NCI-H187 (cell line): ENCODE measurements at places on chromosomes 1 and 21.

- no peak for DNase-seq
Measured at GRCh38 chr1:49136738-49137251, 360.1 kb upstream of the BEND5 start.

- DNase-seq = no peak
Measured at GRCh38 chr1:232754930-232755329, 50.3 kb upstream of the MAP10 start.

DNA sequence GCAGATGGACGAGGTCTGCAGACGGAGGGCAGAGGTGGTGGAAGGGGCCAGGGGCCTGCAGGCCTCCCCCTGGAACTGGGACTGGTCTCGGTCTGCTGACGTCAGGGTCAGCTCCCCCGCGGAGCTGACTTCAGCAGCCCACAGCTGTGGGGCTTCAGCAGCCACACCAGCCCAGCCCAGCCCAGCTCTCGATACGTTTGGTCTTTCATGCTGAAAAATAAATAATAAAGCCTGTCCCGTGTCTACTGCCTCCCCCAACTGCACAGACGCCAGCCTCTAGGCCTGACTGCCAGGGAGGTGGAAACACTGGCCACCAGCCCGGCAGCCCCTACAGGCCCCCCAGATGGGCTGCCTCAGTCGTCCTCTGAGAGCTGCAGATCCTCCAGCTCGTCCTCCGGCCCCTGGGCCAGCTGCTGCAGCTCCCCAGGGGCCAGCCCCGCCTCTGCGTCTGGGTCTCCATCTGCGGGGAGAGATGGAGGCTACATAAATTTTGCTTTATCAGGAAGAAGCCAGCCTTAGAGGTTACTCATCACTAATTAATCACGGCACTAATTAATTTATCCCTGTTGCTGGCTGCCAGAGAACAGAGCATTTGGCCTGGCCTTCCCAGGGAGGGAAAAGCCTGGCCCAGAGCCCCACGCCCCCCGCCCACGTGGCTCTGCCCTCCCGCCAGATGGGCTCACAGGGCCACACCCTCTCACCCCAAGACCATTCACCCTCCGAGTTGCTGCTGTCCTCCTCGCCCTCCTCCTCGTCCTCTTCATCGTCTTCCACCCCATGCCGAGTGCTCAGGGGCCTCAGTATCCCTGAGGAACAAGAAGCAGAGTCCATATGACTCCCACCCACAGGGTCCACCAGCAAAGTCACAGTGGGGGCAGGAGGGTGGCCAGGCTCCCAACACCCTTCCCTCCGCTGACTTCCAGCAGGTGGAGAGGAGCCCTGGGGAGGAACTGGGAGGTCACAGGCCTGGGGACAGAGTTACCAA lies 14.4 kb downstream of the NOC2L start:
- DNase-seq = no peak

DNA sequence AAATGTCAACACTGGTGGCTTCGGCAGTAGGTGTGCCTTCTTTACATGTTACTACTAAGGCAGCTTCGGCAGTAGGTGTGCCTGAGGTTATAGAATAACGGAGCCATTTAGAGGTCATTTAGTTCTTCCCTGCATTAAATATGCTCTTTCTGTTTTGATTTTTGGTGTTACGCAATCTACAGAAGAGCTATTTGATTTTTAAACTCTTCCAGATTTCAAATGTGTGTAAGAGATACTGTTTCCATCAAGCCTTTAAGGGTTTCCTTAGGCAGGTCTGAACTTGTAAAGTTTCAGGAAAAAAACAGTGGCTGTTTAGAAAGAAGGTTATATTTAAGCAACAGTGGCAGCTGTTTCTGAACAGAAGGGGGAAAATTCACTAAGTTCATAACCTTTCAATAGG lies 54.8 kb downstream of the PIK3R3 start:
- DNase-seq = no peak

- DNase-seq = no peak
Measured at GRCh38 chr1:96145492-96145891, 576.1 kb upstream of the PTBP2 start.

DNA sequence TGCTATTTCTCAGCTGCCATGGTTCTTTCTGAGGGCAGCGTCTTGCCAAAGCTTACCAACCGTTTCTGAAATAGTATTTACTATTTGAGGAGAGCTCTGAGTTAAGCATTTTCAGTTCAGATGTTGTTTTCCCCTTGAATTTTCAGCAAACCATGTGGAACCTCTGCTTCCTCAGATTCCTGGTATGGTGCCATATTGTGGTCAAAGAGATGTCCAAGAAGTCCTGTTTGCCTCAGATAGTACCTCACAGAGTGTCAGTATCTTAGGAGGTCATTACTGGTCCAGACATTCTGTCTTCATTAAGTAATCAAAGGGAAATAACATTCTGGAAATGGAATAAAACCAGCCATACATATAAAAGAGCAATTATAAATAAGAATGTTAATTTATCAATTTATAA lies 36.6 kb downstream of the VANGL2 start:
- DNase-seq = no peak

GRCh38 chr1:29719253-29719652 lies 482.9 kb downstream of the PTPRU start:
- no peak for DNase-seq

GRCh38 chr1:167127661-167128060 lies 33.8 kb downstream of the STYXL2 start:
- DNase-seq = no peak

DNA sequence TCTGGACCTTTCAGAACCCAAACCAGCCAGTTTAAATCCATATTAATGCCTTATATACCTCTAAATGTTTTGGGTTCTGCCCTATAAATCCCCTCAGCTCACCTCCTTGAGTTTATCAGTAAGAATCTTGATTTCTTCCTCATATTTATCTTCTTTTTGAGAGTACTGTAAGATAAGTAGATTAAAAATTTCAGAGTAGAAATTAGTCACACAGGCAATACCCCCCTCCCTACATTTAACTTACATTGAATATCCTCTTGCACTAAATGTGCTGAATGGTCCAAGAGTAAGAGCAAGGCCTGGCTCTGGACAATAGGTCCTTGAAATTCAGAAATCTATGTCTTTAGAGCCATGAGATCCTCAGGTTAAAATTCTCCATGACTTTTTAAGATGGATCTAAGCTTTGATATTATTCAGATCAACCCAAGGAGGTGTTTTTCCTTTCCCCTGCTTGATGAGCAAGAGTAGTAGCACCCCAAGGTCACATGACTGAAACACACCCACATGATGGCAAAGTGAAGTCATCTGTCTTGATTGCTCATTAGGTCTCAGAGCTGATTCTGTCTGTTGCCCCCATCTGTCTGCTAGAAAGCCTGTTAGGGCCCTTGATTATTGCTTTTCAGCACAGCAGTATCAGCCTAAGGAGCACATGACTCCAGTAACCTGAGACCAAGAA lies 15.8 kb upstream of the NUP210L start:
- no peak for DNase-seq

GRCh38 chr1:225849925-225850324 lies 32.3 kb downstream of the TMEM63A start:
- no peak for DNase-seq

DNA sequence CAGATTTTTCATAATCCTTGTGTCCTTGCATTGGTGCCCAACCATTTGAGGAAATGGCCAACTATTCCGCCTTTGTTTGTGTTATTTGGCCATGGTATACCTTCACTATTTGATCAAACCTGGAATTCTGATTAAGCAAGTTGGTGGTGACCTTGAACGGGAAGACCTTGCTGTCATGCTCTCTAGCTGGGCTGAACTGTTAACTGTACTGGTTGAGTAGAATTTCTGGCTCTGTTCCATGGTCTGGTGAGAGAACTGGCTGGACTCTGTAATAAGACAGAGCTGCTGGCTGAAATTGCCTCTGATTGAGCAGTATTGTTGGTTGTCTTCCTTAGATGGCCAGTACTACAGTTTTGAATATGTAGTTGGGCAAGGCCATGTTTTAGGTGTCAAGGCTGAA lies 3.0 kb upstream of the LCE3C start:
- no peak for DNase-seq

DNA sequence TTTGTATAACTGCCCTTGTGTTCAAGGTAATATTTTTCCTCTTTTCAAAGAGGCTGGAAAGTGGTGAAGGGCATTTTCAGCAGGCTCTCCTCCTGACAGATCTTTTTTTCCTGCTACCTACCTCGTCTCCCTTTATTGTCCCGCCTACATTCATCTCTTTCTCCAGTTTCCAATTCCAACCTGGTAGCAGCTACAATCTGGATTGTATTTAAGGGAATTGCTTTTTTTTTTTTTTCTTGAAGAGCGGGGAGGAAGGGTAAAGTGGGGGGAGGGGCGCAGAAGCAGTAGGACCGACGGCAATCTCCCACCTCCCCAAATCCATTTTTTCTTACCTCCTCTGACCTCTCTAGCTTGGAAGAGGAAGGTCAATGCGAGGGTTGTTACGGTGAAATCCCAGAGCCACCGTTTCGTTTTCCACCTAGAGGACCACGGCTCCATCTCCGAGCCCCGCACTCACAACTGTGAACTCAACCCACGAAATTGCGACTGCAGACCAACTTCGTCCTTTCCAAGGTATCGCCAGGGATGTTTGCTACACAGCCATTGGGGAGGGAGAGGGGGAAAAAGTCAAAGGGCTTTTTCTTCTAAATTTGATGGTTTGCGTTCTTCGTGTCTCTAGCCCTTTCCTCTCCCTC lies 464 bp downstream of the COL11A1 start:
- DNase-seq = no peak

DNA sequence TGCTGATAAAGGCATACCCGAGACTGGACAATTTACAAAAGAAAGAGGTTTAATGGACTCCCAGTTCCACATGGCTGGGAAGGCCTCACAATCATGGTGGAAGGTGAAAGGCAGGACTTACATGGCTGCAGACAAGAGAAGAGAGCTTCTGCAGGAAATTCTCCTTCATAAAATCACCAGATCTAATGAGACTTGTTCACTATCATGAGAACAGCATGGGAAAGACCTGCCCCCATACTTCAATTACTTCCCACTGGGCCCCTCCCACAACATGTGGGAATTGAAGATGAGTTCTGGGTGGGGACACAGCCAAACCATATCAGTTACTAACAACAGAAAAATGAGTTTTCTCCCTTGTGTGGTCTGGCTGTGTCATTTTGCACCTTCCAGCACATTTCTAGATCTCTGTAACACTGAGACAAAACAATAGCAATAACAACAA lies 741.4 kb downstream of the KCNT2 start:
- DNase-seq = no peak

DNA sequence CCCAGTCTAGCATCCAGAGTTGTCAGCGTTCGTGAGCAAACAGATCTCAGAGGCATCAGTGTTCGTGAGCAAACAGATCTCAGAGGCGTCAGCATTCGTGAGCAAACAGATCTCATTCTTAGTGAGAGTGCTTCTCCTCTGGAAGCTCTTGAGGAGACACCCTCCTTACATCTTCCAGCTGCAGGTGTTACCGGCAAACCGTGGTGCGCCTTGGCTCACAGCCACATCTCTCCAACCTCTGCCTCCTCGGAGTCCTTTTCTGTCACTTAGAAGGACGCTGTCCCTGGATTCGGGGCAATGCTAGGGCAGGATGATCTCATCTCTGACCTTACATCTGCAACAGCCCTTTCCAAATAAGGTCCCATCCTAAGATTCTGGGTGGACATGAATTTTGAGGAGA lies 14.6 kb upstream of the UMODL1 start:
- DNase-seq = peak; percentile 80

- no peak for DNase-seq
Measured at GRCh38 chr1:15275921-15276683, 29.1 kb downstream of the FHAD1 start.

DNA sequence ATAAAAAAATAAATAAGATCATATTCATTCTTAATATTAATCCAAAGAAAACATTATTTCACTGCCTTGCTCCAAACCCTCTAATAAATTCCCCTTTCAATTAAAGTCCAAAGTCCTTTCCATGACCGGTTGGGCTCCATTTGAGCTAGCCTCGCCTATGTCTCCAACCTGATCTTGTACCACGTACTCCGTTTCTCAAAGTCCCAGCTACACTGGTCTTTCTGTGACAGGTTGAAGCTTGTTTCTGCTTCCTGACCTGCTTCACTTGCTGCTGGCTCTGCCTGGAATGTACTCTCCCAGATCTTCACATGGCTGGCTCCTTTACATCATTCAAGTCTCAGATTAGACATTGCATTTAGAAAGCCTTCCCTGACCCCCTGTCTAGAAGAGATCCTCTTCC lies 16.4 kb downstream of the RPL5 start:
- no peak for DNase-seq

- DNase-seq = no peak
Measured at GRCh38 chr1:232699814-232700213, 69.9 kb upstream of the SIPA1L2 start.

DNA sequence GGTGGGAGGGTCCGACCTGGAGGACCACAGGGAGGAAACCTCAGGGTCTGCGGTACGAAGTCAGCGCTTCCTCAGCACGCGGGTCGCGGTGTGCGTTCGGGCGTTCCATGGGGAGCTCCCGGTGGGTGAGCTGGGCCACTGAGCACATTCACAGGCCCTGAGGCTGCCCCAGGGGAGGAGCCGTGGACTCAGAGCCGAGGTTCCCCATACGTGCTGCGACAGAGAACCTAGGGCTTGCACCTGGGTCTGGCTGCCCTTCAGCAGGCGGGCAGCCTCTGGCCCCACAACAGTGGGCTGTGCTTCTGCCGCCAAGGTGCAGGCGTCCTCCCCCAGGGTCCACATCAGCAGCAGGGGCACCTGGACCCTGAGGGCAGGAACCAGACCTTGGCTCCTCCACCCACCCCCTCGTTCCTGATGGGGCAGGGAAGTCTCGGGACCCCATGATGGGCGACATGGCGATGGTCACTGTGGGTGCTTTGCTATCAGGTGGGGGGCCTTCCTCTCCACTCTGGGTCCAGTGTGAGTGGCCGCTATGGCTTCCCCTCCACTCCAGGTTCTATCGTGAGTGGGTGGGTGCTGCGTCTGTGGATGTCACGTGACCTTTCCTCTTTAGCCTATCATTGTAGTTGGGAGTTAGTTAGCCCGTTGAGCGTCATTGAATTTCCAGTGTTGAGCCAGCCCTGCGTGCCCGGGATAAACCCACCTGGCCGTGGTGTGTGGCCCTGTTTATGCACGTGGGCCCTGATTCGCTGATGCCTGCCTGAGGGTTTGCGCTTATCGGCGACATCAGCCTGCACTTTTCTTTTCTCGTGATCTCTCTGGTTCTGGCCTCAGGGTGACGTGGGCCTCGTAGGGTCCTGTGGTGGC lies 27.9 kb downstream of the FTCD start:
- no peak for DNase-seq

GRCh38 chr1:116324411-116324810 lies 48.6 kb upstream of the ATP1A1 start:
- DNase-seq = no peak

DNA sequence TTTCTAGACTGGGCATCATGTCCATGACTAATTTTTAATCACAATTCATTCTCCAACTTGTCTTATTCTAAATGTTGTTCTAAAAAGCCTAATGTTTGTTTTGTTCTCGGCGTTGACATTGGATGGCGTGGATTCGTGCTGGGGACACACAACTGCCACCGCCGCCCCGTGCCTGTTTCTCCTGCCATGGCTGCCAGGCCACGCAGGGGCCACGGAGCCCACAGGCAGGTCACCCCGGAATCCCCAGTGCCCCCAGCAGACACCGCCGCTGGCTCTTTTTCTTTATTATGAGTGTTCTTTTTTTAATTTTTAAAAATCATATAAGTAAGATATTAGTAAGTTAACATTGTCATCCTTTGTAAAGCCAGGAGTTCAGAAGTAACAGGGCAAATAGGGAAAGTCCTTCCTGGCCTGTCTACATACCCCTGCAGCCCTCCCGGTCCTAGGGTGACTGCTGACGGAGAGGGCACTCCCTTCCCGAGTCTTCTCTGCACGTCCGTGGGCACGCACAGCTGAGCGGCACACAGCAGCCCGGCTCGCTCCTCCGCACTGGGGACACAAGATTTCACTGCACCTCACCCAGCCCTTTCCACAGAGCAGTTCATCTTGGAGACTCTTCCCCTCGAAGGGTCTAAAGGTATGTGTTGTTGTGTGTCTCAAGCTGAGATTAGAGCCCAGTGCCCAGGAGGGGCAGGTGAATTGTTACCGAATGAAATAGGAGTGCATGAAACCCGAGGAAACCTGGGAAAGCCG lies 32.1 kb downstream of the KRTAP10-1 start:
- DNase-seq = no peak
